ENCODE measurements at places on chromosomes 7 and 10.

- DNase-seq: no peak
Measured at GRCh38 chr10:75655791-75656451, 224.5 kb downstream of the LRMDA start.

- DNase-seq: no peak
Measured at GRCh38 chr7:135481598-135481979, 28.3 kb downstream of the CNOT4 start.

- no peak for DNase-seq
Measured at GRCh38 chr10:29987471-29987870, 71.9 kb downstream of the JCAD start.

DNA sequence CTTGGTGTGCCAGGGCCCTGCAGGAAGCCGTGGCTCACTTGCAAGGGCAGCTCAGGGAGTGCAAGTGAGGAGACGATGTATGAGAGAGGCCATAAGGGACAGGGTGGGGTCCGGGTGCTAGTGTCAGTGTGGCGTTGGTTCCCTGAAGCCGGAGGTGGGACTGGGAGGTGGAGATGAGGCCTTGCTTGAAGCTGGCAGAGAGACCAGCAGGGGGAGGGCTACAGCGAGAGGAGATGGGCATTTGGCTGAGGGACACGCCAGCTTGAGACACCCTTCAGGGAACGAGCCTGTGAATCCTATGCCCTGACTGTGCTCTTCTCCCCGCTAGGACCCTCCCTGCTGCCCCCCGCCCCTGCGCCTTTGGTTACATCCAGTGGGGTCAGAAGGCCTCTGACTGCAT lies 529.1 kb downstream of the TCERG1L start:
- no peak for DNase-seq

- DNase-seq: peak; percentile 16
Measured at GRCh38 chr10:5776881-5777197, 36.4 kb downstream of the GDI2 start.

DNA sequence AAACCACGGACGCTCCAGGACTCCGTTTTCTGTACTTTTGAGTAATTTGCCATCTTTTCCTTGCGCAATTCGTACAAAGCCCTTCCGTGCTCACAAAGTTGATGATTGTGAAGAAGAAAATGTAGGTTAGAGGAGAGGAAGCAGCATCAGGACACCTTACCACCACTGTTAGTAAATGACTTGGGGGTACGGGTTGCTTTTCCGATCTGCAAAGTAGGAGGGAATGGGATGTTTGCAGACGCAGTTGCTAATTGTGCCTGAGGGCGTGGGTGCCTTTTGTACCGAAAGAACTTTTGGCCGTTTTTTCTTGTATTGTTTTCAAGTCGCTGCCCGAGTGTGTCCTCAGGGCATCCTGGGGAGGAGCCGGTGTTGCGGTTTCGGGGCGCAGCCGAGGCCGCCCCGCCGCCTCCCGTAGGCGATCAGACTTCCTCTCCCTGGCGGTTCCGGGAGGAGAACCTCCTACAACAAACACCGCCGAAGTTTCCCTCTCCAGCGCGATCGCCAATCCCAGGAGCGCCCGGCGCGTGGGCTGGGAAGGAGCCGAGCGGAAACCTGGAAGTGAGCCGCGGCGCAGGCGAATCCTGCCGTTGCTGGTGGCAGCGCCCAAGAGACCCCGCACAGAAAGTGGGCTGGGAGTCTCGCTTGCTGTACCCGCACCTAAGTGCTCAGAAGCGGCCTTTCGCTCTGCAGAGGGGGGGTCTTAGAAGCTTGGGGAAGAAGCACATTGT lies 1.0 kb downstream of the PRR15 start:
- peak; percentile 86 for DNase-seq

GRCh38 chr7:105450177-105450861 lies 61.6 kb upstream of the SRPK2 start:
- DNase-seq: no peak

GRCh38 chr10:689121-689451 lies 382 bp downstream of the DIP2C start:
- no peak for DNase-seq

GRCh38 chr7:21480693-21481403 lies 53.0 kb downstream of the SP4 start:
- DNase-seq: no peak

DNA sequence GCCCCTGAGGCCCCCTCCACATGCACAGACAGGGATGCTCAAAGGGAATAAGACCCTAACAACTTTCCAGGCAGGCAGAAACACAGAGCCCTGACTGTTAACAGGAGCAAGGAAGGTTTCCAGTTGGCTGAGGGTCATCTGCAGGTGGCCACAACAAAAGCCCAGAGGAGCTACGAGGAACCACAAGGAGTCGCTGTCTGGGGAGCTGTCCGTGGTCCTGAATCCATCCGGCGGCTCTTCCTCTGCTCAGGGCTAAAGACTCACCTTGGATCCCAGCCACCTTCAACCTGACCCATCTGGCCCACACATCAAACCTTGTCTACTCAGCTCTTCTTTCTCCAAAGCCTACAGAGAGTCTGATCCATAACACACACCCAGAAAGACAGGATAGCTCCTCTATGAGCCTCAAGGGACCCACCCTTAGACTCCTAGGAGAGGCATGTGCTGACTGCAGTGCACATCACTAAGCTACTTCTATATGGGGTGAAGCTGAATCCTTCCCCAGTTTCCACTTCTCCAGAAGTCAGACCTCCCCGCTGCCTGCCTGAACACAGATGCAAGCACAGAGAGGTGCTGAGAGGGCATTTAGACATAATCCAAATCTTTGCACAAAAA lies 104.0 kb downstream of the SLIT1 start:
- peak; percentile 72 for DNase-seq

DNA sequence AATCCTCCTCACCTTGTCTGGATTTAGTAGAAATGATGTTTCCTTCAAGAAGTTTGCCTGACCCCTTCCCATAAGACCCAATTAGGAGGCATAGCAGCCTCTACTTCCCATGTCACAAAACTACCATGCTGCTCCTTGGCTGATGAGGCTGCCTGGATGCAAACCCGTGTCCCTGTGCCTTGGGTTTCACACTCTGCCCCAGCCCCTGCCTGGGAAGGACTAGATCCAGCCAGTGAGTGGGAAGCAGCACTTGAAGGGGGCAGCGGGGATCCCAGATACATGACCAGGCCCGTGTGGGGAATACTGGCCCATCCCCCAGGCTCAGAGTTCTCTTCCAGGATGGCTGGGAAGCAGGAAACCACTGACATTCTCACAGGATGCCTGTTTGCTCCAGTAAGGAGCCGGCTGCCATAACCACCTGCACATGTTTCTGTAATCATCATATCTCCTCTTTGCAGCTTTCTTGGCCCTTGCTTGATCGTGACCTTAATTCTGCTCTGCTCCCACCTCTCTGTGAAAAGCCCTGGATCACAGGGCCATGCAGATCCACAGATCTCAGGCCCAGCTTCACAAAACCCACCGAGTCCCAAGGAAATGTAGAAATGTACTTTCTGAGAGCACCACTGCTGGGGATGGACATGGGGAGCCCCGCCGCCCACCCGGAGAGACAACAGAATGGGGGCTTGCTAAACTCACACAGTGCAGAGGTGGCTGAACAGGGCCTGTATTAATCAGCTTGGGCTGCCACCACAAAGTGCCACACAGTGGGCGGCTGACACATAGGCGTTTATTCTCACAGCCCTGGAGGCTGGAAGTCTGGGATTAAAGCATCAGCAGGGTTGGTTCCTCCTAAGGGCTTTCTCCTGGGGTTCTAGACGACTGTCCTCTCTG lies 287.8 kb upstream of the IGFBP3 start:
- DNase-seq: no peak

- DNase-seq: no peak
Measured at GRCh38 chr7:128456255-128456725, 612 bp downstream of the HILPDA start.

GRCh38 chr10:114576132-114576487 lies 82.0 kb downstream of the ABLIM1 start:
- DNase-seq: no peak

DNA sequence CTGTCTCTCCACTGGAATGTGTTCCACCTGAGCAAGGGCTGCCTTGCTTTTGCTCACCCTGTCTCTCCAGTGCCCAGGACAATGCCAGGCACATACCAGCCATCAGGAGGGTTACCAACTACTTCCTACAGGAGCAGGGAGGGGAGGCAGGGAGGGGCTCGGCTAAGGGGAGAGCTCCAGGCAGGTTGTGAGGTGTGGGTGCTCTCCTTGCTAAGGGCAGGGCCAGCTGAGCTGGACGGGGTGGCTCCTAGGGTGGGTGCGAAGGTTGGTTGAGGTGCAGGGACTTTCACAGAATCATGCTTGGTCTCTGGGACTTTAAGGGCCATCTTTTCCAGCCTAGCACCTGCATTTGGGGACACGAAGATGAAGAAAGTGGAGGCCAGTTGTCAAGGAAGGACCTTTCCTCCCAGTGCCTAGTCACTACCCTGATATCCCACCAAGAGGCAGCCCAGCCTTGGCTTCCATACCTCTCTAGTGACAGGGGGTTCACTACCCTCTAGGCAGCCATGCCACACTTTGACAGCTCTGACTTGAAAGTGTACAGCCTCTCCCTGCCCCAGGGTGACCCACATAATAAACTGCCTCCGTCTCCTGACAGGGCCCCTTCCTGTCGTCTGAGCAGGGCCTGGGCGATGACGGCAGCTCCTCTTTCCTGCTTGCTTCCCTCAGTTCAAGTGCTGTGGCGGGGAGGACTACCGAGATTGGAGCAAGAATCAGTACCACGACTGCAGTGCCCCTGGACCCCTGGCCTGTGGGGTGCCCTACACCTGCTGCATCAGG lies 46.5 kb downstream of the TSPAN15 start:
- no peak for DNase-seq

DNA sequence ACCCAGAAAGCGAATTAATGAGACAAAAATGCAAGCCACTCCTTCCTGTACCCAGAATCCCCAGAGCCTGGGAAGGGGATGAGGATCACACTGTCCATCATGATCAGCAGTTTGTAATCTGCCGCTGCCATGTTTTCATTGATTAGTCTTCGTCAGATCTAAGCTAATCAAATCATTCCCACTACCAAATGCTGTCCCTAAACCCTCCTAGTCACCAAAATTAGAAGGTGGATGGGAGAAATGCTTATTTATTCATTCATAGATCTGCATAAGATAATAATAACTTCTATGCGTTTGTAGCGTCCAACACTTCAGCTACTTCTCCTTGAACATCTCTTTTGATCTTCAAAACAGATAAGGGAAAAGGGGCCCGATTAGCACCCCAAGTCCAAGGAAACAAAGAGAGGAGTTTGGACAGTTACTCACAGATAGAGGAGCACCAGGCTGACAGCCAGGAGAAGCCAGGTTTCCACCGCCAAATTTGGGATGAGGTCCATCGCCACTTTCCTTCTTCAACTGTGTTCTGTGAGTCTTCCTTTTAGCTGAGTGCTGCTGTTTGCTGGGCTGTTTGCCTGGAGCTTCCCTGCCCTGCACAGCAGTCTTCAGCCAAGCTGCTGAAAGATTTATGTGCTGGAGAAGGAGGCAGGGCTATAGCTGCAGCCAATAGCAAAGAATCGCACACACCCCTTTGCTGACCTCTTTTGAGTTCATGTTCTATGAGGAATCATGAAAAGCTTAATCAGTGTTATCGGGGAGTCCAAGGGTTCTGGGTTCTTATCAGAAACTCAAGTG lies at the start of gene CYP3A5:
Gene CYP3A5, minus strand, starts transcription at position 597 of the 792 bp plus-strand sequence. Its CDS starts 100 bp downstream, at position 497.
- DNase-seq: no peak

DNA sequence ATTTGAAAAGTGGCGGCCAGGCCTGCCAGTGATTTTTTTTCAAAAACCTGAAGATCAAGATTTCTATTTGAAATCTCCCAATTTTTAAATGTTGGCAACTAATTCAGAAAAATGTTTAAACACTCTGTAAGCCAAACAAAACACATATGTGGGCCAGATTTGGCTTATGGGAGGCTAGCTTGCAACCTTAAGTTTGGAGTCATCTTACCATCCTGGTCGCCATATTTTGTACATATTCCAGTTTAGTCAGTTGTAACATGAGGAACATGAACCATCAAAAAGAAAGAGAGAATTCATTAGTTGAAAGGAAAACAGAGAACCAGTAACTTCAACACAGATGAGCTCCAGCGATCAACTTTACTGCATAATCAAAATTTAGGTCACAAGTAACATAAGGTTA lies 115.4 kb downstream of the TMEM26 start:
- DNase-seq: no peak

DNA sequence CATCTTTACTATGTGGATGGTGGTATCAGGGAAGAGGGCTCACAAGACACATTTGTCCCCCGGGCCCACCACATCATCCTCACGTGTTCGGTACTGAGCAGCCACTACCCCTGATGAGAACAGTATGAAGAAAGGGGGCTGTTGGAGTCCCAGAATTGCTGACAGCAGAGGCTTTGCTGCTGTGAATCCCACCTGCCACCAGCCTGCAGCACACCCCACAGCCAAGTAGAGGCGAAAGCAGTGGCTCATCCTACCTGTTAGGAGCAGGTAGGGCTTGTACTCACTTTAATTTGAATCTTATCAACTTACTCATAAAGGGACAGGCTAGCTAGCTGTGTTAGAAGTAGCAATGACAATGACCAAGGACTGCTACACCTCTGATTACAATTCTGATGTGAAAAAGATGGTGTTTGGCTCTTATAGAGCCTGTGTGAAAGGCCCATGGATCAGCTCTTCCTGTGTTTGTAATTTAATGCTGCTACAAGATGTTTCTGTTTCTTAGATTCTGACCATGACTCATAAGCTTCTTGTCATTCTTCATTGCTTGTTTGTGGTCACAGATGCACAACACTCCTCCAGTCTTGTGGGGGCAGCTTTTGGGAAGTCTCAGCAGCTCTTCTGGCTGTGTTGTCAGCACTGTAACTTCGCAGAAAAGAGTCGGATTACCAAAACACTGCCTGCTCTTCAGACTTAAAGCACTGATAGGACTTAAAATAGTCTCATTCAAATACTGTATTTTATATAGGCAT lies 9.1 kb upstream of the CSGALNACT2 start:
- peak; percentile 95 for DNase-seq

- no peak for DNase-seq
Measured at GRCh38 chr10:43842496-43842895, 193.8 kb upstream of the ZNF32 start.

DNA sequence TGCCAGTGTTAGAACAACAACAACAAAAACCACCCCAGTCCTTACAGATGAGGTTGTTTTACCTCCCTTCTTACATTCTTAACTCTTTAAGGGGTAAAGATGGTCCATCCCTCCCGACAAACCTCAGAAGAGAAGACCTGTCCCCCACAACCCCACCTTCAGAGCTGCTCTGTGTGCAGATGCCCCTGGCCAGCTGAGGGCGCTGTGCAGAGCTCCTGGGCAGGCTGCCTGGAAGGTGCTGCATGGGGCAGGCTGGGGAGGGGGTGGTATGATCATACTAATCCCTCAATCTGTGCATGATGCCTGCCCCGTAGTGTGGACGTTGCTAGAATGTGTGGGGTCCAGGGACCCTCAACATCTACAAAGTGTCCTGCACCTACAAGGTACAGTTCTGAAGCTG lies 387.1 kb downstream of the INHBA start:
- DNase-seq: no peak

GRCh38 chr10:120557311-120557710 lies 100.3 kb downstream of the PLPP4 start:
- DNase-seq: no peak

GRCh38 chr7:122883049-122883680 lies 3.1 kb downstream of the CADPS2 start:
- DNase-seq: no peak

DNA sequence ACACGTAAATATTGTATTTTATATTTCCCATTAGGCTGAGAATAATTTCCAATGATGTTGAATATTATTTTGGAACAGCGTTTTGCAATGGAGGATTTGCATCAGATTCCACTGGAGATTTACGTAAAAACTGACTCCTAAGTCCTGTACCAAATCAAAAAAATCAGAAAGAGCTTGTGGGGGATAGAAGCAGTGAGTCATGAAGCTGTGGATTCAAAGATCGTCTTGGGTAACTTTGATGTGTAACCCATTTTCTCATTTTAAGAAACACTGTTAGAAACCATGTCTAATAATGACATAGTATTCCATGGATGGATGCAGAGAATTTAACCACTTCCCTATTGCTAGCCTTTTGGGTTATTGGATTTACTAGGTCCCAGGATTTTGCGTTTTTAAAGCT lies 158.6 kb downstream of the INHBA start:
- DNase-seq: no peak
